HCT116 (cell line): ENCODE measurements at places on chromosomes 4 and X. TPM values are rescaled to one million over a fixed set of nuclear protein-coding genes. Genes with fewer than 3 reads are reported as not detected.

Gene ARMCX2
- 0.17 TPM for total RNA-seq

Gene CENPU
- 28.2 TPM for total RNA-seq

Gene CT45A10
- total RNA-seq = not detected

Gene TLR2
- total RNA-seq = 0.12 TPM

Gene CCNB3
- 2.9 TPM for total RNA-seq

Gene HSFX2
- total RNA-seq = not detected

Gene TMEM47
- total RNA-seq = 0.10 TPM

Gene FAM133A
- total RNA-seq = not detected

Gene ESX1
- not detected for total RNA-seq

Gene INTU
- 12.0 TPM for total RNA-seq

Gene BEND2
- total RNA-seq = not detected

Gene CXorf49
- not detected for total RNA-seq

Gene SYTL5
- 0.20 TPM for total RNA-seq

Gene ETDB
- total RNA-seq = not detected

Gene USP26
- total RNA-seq = not detected

Gene SPANXN3
- not detected for total RNA-seq

Gene TXK
- 1.7 TPM for total RNA-seq

Gene SAGE1
- not detected for total RNA-seq

Gene WDFY3
- 39.9 TPM for total RNA-seq

Gene POF1B
- 0.15 TPM for total RNA-seq

Gene XAGE1A
- not detected for total RNA-seq

Gene RPA4
- 0.20 TPM for total RNA-seq

Gene HS3ST1
- total RNA-seq = 134 TPM

Gene STARD8
- total RNA-seq = 5.4 TPM

Gene ARSJ
- 2.3 TPM for total RNA-seq

Gene ATP2B3
- total RNA-seq = not detected

Gene SPP1
- total RNA-seq = 4.1 TPM

Gene ELOVL6
- total RNA-seq = 38.7 TPM

Gene AFF2
- total RNA-seq = 0.05 TPM

Gene USP17L13
- total RNA-seq = not detected

Gene LRCH2
- not detected for total RNA-seq

Gene PLS3
- total RNA-seq = 50.8 TPM

Gene FIP1L1
- total RNA-seq = 63.6 TPM

Gene RXFP1
- total RNA-seq = not detected

Gene SORCS2
- 0.37 TPM for total RNA-seq

Gene HHIP
- not detected for total RNA-seq

Gene NLRP2B
- total RNA-seq = not detected

Gene TKTL2
- total RNA-seq = not detected

Gene IQCM
- total RNA-seq = 0.20 TPM

Gene SUPT20HL2
- total RNA-seq = not detected

Gene NEUROG2
- total RNA-seq = 0.12 TPM

Gene TBCK
- total RNA-seq = 22.3 TPM

Gene VCX3A
- not detected for total RNA-seq

Gene KLF8
- total RNA-seq = 1.2 TPM

Gene CABS1
- total RNA-seq = not detected

Gene RAB9A
- total RNA-seq = 23.9 TPM

Gene MMRN1
- 0.12 TPM for total RNA-seq

Gene ATP11C
- total RNA-seq = 19.4 TPM

Gene FRMPD4
- total RNA-seq = not detected

Gene USP17L30
- not detected for total RNA-seq

Gene NDUFC1
- total RNA-seq = 86.9 TPM
